Tibial nerve (tissue), 4 donors: ENCODE measurements at places on chromosomes 6 and 20. TPM values are rescaled to one million over a fixed set of nuclear protein-coding genes. Genes with fewer than 3 reads are reported as not detected.

DNA sequence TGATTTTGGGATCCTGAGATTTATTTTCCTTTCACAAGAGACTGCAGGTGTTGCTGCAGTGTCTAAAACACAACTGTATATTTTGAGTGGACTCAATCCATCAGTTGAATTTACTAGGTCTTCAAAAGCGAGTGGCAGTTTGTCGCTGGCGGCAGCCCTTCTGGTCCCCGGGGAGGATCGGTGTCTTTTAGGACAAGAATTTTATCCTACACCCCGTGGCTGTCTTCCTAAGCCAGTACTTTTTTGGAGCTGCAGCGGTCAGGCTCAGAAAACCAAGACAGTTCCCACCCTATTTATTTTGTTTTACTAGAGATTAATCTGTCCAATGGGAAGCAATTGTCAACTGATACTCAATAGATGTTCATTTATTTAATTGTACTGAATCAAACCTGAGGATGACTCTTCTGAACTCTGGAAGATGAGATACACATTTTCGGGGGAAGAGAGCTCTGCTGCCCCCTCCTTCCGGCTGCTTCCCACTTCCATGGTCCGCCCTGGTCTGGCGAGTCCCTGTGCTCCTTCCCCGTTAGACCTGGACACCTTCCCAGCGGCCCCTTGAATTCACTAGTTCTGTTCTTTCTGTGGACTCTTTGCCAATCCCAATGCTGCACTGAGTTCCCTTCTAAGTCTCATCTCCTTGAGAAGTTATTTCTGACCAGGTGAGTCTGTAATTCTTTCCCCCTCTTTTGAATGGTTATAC lies 90.6 kb downstream of the ERMARD start:
- peaks cover 19% of the 10 kb centered on the region for H3K27me3 ChIP-seq
- no peak for DNase-seq
- no peaks in the 10 kb centered on the region for H3K4me1 ChIP-seq
- H3K4me3 ChIP-seq, result no peak overlapping the region

- no peak overlapping the region for H3K4me3 ChIP-seq
- H3K4me1 ChIP-seq, result peaks cover 7% of the 10 kb centered on the region
- DNase-seq, result no peak
- H3K36me3 ChIP-seq, result no peaks in the 10 kb centered on the region
Observed at GRCh38 chr20:45058168-45058850, 42.6 kb downstream of the KCNS1 start.

- H3K4me1 ChIP-seq, result no peaks in the 10 kb centered on the region
- no peaks in the 10 kb centered on the region for H3K27me3 ChIP-seq
- H3K4me3 ChIP-seq, result no peak overlapping the region
- no peaks in the 10 kb centered on the region for H3K36me3 ChIP-seq
Observed at GRCh38 chr6:127255286-127255685, 11.4 kb upstream of the RNF146 start.

DNA sequence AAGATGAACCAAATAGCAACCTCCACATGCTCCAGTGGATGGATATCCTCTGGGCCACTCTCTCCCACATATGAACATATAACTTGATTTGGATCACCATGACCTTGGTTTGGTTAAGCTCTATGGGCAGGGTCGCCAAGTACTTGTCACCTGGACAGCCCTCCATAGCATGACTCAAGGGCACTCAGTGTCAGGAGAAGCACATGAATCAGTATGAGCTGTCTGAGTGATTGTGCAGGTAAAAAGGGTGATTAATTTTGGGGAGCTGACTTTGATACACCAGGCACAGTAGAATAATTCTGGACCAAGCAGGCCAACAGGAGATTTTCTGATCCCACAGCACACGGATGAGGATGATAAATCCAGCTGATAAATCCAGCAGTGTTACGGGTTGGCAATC lies 74.4 kb downstream of the OPRM1 start:
- no peak for DNase-seq
- no peaks in the 10 kb centered on the region for H3K36me3 ChIP-seq
- no peak overlapping the region for H3K27ac ChIP-seq
- H3K4me1 ChIP-seq, result no peaks in the 10 kb centered on the region
- no peaks in the 10 kb centered on the region for H3K27me3 ChIP-seq
- H3K4me3 ChIP-seq, result no peak overlapping the region

GRCh38 chr20:62617711-62618483 lies 24.4 kb upstream of the SLCO4A1 start:
- no peak overlapping the region for H3K4me3 ChIP-seq
- H3K4me1 ChIP-seq, result peaks cover 7% of the 10 kb centered on the region
- H3K27me3 ChIP-seq, result no peaks in the 10 kb centered on the region
- DNase-seq, result peak; percentile 46

- no peaks in the 10 kb centered on the region for H3K36me3 ChIP-seq
- H3K27ac ChIP-seq, result no peak overlapping the region
- no peak overlapping the region for H3K4me3 ChIP-seq
- H3K27me3 ChIP-seq, result peaks cover 7% of the 10 kb centered on the region
Observed at GRCh38 chr6:168145747-168146596, 67.0 kb upstream of the FRMD1 start.

GRCh38 chr20:25584905-25585704 lies at the start of gene NINL:
Gene NINL (minus strand): TSS chr20:25585531. CDS start chr20:25526587, 58,944 bp downstream.
- no peaks in the 10 kb centered on the region for H3K36me3 ChIP-seq
- peak within 1 kb of the TSS; percentile 41 for H3K4me3 ChIP-seq

GRCh38 chr6:100228834-100229441 lies 234.9 kb upstream of the MCHR2 start:
- peak; percentile 34 for DNase-seq
- H3K27ac ChIP-seq, result peak overlapping the region; percentile 28
- H3K4me1 ChIP-seq, result no peaks in the 10 kb centered on the region
- no peaks in the 10 kb centered on the region for H3K36me3 ChIP-seq
- H3K27me3 ChIP-seq, result no peaks in the 10 kb centered on the region

Gene AARS2
- 20.3 TPM for total RNA-seq

- no peaks in the 10 kb centered on the region for H3K27me3 ChIP-seq
- no peaks in the 10 kb centered on the region for H3K36me3 ChIP-seq
- H3K27ac ChIP-seq, result no peak overlapping the region
Observed at GRCh38 chr6:110449541-110449895, 26.9 kb downstream of the SLC22A16 start.

GRCh38 chr20:4074877-4075455 lies 59.6 kb upstream of the RNF24 start:
- no peaks in the 10 kb centered on the region for H3K4me1 ChIP-seq
- DNase-seq, result no peak
- no peaks in the 10 kb centered on the region for H3K36me3 ChIP-seq
- H3K27me3 ChIP-seq, result no peaks in the 10 kb centered on the region

- H3K36me3 ChIP-seq, result no peaks in the 10 kb centered on the region
- H3K27ac ChIP-seq, result no peak overlapping the region
- H3K4me1 ChIP-seq, result no peaks in the 10 kb centered on the region
- H3K27me3 ChIP-seq, result no peaks in the 10 kb centered on the region
- no peak for DNase-seq
Observed at GRCh38 chr6:5220443-5220842, 40.3 kb downstream of the LYRM4 start.
